ELF-1 (cell line): ENCODE measurements at places on chromosomes 7 and 10.
A peak's percentile ranks its signal among the peaks of the same experiment; 100 is the strongest.

GRCh38 chr7:131196803-131197202 is 130.9 kb upstream of the MKLN1 start:
- DNase-seq, result peak; percentile 24

DNA sequence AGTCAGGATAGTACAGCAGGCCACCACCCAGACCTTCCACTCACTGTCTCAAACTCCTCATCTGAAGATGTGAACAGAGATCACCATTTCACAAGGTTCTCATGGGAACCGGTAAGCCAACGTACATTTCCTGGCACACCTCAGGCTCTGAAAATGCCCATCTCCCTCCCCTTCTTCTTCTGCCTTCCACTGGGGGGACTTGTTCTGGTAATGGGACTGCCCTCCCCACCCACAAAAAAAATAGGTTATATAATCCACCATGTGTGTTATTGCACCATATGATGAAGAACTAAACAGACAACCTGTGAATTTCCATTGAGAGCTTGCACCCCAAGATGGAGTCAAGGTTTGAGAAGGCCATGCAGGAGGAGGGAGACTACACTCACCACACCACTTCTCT is 42.1 kb upstream of the IKZF1 start:
- no peak for DNase-seq

DNA sequence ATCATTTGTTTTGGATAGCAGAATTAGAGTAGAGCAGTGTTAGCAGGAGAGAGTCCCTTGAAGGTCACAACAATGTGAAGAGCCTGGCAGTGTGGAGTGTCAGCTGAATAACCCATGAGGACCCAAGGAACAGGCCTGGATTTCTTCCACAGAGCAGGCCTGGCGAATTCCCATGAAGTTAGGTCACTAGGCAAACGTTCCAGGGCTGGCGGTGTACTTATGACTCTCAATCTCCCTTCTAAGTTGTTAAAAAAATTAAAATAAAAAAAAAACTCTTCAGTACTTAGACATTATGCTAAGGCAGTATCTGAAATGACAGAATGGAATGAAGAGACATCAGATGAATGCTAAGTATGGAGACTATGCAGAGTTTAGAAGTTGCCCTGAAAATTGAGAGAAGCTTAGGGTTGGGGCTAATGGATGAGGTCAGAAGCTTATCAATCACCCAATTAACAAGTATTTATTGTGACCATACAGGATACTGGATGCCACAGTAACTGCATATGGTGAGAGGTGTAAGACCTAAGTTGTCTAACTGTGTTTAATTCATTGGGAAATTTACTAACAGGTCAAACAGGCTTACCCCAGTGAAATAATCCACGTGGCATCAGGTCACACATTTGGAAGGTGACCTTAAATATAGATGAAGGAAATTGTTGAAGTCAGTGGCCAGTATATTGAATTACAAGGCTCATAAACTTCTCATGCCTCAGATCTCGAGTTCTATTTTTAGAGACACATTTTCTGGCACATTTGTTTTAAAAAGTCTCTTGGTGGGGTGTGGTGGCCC is 126.2 kb upstream of the NRP1 start:
- peak; percentile 31 for DNase-seq

DNA sequence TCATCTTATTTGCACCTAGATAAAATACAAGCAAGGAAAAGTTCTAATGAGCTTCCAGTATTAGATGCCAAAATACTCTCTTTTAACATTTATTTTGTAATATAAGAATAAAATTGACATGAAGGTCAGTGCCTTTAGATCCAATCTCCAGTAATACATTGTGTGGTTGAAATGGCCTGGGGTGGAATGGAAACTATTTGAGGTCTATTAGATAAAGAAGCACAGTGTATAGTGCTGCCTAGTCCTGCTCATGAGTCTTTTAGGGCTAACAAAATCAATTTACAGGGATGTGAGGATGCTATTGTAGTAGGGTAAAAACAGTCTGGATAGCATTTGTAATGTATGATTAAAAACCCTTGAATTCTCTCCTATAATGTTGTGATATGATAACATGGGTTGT is 84.5 kb upstream of the ETV1 start:
- no peak for DNase-seq

- no peak for DNase-seq
Measured at GRCh38 chr7:131329176-131329570, 1.5 kb downstream of the MKLN1 start.

GRCh38 chr10:12637649-12638048 is 288.3 kb downstream of the CAMK1D start:
- DNase-seq, result no peak

DNA sequence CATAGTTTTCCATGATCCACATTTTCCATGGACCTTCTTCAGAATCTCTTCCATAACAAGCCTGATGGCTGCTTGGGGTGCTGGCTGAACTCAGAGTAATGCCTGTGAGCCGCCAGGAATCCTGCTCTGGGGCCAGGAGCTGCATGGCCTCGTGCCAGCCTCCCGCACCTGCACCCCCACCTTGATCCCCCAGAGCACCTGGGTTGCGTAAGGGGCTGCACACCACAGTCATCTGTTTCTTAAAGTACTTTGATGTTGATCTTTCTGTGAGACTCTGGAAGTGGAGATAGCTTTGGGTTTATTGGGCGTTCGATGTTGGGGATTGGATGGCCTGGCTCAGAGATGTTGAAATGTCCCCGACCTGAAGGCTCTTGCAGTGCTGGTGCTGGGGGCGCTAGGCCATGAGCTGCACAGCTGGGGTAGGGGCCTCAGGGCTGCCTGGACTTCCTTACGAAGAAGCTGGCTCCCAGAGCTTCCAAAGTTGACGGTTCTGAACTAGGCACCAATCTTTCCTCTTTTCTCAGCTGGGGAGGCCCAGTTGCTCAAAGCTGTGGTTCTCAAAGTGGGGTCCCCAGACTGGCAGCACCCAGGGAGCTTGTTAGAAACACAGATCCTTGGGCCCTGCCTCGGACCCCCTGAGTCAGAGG is 534.0 kb downstream of the DNAJB6 start:
- DNase-seq, result no peak

DNA sequence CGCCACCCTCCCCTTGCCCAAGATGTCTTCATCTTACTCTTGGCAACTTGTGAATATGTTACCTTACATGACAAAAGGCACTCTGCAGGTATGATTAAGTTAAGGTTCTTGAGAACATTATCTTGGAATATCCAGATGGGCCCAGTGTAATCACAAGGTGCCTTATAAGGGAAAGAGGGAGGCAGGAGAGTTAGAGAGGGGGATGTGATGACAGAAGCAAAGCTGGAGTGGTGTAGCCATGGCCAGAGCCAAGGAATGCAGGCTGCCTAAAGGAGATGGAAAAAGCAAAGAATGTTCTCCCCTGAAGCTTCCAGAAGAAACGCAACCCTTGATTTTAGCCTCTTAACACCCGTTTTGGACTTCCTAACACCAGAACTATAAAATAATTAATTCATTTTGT is 318.0 kb downstream of the C7orf25 start:
- DNase-seq, result no peak

GRCh38 chr7:148104136-148104716 is 486.3 kb upstream of the C7orf33 start:
- no peak for DNase-seq

DNA sequence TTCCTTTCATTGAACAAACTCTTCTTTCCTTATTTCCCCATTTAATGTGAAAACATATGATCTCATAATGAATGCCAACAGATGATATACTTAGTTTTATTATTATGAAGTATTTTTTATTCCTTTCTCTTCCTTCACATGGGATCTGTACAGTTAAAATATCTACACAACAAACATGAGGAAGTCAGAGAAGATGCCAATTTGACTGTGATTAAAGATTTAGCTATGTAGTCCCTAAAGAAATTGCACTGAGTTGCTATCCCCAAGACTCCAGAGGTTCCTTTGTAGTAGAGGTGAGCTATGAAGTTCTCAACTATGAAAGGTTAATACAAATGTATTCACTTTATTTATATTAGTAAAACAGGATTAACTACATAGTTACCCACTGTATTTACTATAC is 60.6 kb upstream of the LRRN3 start:
- DNase-seq, result no peak

DNA sequence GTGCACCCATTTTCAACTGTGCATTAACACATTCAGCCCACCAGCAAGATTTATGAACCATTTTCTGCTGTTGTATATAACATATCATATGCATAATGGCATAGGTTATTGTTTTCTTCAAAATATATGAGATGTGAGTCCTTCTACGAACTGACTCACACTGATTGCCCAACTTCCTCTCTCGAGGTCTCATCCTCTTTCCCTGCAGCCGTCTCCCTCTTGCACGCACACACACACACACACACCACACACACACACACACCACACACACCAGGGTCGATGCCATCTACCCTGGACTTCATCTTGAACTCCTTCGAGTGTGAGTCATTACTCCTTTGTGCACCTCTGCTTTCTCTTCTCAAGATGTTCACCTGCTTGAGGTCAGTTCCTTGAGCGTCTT is 36.7 kb downstream of the EGFR start:
- DNase-seq, result no peak

- DNase-seq, result no peak
Measured at GRCh38 chr7:54705436-54705835, 53.6 kb downstream of the SEC61G start.

- DNase-seq, result no peak
Measured at GRCh38 chr7:109996927-109997326, 1094.0 kb upstream of the LRRN3 start.

GRCh38 chr10:112907893-112908292 is 42.2 kb upstream of the TCF7L2 start:
- no peak for DNase-seq
